K562 (cell line): ENCODE measurements at places on chromosomes 11 and 22.
A peak's percentile ranks its signal among the peaks of the same experiment; 100 is the strongest.

DNA sequence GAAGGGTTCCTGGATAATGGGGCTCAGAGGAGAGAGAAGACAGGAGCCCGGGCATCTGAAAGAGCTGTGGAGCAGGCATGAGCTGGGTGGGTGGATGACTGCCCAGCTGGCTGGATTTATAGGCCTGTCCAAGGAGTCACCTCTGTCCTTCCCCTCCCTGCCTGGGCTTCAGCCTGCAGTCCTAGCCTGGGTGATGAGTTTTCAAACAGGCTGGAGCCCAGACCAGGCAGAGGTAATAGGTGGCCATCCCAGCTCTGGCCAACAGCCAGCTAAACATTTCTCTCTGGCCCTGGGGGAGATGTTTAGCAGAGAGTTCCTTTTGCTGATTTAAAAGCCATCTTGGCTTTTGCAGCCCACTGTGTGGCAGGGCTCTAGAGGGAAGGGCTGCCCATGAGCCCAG is 5.4 kb downstream of the C11orf96 start:
- no peak for DNase-seq

- DNase-seq, result peak; percentile 47
These were observed 12.0 kb upstream of the CAT start for GRCh38 chr11:34426766-34427185.

GRCh38 chr22:20244691-20245576 is 23.2 kb downstream of the RTN4R start:
- DNase-seq, result peak; percentile 79

DNA sequence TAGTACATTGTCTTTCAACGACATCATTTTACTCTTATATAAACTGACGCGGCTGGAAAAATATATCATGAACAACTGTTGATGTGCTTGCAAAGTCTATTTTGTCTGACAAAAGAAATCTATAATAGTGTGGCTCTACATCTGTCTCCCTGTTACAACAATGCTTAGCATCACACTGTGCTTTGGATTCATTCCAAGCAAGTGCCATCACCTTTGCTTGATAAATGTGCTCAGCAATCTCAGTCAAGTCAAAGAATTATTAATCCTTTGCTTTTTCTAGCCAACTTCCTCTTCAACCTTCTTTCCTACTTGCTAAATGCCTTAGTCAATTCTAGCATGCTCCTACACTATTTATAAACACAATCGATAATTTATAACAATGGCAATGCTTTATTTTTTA is 140.5 kb downstream of the FCHSD2 start:
- DNase-seq, result no peak

- peak; percentile 79 for DNase-seq
These were observed 661 bp upstream of the MALAT1 start for GRCh38 chr11:65498042-65498726.

DNA sequence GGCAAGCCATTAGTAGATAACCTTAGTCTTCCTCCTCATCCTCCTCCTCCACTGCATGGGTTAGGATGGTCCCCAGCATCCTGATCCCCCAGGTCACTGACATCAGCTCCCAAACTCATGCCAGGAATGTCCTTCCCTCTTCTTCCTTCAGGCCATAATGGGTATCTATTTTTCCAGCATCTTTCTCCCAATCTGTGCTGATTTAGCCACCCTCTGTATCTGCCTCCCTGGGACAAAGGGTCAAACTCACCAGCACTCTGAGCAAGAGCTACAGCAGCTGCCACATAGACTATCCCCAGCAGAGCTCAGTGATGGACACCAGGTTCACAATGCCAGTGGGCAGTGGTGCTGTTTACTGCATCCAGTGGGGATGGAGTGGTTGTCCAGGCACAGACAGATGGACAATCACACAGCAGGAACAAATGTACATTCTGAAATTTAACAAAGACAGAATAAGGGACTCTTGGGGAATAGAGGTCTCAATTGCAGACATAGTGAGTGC is 115.2 kb upstream of the TOP3B start:
- DNase-seq, result peak; percentile 24

DNA sequence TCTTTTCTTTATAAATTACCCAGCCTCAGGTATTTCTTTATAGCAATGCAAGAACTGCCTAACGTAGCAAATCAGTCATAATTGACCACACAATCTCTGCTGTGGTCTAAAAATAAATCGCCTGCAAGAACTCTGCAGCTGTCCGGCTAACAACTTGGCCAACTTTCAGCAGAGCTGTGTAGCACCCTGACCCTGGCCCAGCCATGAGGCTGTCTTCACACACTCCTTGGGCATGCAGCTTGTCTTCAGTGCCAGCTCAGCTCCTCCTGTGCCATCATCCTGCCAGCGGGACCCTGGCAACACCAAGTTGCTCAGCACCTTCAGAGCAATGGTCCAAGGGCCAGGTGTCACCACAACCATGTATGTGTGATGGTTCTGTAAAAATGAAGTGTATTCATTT is 355.6 kb downstream of the OPCML start:
- no peak for DNase-seq

DNA sequence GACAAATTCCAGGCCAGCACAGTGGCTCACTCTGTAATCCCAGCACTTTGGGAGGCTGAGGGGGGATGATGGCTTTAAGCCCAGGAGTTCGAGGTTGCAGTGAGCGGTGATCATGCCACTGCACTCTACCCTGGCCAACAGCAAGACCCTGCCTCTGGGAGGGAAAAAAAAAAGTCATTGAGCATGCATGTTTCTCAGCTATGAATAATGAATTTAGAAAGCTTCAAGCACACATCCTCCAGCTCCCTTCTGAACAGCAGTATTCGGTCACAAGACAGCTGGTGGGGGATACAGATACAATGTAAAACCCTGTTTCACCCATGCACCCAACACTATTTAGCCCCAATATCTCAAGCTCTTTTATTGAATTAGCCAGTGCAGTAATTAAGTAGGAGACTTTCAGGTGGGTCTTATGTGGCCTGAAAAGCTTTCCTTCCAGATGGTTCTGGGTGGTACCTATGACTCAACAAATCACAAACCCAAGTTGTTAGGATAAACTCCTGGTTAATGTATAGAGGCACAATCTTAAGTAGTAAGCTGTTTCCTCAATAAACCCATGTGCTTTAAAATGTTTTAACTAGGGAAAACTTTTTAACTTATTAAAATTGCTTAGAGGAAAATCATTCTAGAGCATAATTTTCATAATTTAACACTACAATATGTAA is 13.4 kb downstream of the PRDM10 start:
- DNase-seq, result no peak

- DNase-seq, result no peak
These were observed 1297.5 kb downstream of the LRRC4C start for GRCh38 chr11:40161854-40162410.

DNA sequence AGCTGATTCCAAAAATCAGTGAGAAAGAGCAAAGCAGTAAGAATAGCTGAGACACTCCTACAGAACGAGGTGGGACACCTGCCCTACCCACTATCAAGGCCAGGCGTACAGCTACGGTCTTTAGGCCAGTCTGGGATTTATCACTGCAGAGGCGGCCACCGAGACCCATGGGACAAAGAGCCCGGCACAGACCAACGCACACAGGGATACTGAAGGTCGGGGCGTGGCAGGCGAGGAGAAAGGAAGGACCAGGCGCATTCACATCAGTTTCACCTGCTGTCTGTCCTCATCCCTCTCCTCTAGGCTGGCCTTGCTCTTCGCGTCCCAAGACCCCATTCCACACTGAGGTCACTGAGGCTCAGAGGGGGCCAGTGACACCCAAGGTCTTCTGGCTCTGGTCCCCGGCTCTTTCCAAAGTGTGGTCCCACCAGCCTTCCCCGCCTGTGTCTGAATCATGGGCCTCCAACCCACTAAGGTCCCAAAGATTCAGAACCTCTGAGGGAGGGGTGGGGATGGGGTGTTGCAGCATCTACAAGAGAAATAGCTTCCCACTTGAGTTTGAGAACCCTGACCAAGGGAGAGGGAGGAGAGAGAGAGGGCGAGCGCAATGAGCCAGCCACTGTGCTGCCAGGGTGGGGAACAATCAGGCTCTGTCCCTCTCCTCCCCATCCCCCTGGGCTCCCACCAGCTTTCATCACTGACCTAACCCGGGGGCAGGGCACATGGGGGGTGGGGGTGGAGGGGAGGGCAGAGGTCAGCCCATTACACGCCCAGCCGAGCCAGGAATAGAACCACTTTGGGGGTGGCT is 7.2 kb upstream of the PICK1 start:
- no peak for DNase-seq

GRCh38 chr11:97684486-97685439 is 1295.0 kb downstream of the JRKL start:
- no peak for DNase-seq

GRCh38 chr11:36372101-36372771 is 76.1 kb downstream of the PRR5L start:
- no peak for DNase-seq

DNA sequence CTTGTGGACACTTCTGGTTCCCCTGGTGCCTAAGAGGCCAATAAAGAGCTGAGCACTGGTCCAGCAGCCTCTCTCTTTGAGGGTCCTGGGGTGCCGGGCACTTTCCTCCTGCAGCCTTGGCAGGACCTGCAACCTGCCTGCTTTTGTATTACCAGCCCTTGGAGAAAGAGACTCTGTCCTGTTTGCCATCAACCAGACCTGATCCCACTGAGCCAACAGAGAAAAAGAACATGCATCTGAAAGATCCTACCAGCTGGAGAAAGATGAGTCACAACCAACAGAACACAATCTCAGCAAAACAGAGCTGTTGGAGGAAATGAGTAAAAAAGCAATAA is 321.0 kb downstream of the DDX10 start:
- no peak for DNase-seq

DNA sequence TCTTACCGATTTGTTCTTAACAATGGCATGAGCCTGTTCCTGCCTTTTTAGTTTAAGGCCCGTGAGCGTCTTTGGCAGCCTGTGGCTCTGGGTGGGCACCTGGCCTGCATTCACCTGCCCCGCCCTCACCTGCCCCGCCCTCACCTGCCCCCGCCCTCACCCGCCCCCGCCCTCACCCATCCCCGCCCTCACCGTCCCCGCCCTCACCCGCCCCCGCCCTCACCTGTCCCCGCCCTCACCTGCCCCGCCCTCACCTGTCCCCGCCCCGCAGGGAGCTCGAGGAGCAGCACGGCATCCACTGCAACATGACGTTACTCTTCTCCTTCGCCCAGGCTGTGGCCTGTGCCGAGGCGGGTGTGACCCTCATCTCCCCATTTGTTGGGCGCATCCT is 14.2 kb downstream of the GATD1 start:
- peak; percentile 73 for DNase-seq

DNA sequence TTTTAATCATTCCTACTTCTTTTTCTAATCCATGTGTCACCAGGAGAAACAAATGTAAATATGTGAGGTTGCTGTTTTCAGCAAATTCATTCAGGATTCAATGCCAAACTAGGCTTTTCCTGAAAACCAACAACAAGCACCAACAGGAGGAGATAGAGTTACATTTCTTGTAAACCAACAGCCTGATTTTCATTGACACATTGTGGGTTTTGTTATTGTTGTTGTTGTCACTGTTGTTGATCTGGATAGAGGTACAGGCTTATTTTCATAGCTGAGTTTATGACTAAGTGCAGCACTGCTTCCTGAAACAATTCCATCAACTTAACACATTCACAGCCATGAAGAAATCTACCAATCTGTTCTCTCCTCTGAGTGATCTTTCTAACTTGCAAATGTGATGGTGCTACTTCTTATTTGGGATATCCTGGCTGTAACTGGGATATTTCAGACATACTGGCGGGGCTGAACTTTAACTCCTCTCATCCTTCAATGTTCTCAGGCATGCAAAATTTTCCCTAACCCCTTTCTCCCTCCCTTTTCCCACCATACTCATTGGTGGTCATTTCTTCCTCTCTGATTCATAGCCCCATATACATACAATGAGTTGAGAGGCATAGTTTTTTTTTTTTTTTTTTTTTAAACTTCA is 65.5 kb downstream of the ME3 start:
- no peak for DNase-seq

DNA sequence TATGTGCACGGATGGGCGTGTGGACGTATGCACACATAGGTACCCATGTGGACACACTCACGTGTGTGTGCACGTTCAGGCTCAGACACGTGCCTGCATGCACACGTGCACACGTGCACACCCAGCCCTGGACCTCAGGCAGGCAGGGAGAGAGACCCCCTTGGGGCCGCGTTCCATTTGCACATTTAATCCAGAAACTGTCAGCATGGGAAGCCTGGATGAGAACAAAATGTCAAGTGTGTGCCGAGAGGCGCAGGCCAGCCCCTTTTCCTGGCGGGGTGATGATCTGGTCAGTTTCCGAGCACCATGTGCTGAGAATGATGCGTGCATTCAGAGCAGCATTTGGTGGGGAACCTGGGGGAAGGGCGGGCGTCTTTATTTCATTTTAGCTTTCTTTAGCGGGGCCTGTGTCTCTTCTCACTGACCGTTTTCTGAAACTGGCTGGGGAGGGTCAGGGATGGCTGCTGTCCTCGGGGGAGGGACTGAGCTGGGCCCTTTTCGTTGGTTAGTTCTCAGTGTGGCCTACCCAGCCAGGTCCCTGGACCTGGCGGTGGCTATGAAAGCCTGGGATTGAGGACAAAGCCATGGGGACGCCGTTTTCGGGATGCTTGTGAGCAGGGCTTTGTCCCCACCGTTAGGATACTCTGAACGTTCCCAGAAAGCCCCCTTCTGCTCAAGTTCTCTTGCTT is 96.3 kb downstream of the KCNQ1 start:
- no peak for DNase-seq

- no peak for DNase-seq
These were observed 23.3 kb upstream of the GAL start for GRCh38 chr11:68661014-68661413.

GRCh38 chr11:115463606-115464005 is 40.6 kb downstream of the CADM1 start:
- DNase-seq, result no peak

- peak; percentile 31 for DNase-seq
These were observed 707 bp upstream of the FTH1 start for GRCh38 chr11:61967924-61968757.

- no peak for DNase-seq
These were observed 53.9 kb downstream of the MICAL2 start for GRCh38 chr11:12164061-12165014.

DNA sequence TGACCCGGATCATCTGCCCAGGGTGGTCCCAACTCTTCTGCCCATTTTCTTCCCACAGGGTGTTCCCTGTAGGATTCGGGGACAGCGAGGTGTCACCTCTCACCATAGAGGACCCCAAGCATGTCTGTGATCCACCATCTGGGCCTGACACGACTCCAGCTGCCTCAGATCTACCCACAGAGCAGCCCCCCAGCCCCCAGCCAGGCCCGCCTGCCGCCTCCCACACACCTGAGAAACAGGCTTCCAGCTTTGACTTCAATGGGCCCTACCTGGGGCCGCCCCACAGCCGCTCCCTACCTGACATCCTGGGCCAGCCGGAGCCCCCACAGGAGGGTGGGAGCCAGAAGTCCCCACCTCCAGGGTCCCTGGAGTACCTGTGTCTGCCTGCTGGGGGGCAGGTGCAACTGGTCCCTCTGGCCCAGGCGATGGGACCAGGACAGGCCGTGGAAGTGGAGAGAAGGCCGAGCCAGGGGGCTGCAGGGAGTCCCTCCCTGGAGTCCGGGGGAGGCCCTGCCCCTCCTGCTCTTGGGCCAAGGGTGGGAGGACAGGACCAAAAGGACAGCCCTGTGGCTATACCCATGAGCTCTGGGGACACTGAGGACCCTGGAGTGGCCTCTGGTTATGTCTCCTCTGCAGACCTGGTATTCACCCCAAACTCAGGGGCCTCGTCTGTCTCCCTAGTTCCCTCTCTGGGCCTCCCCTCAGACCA is 24.0 kb downstream of the CSF2RB start:
- DNase-seq, result no peak
